ENCODE measurements at places on chromosomes 7 and 10. TPM values are rescaled to one million over a fixed set of nuclear protein-coding genes. Genes with fewer than 3 reads are reported as not detected.

GRCh38 chr7:149714910-149715471, 58.4 kb downstream of the ZNF467 start:
- no peak for DNase-seq

GRCh38 chr7:16599860-16600259, 45.7 kb downstream of the ANKMY2 start:
- DNase-seq = no peak

DNA sequence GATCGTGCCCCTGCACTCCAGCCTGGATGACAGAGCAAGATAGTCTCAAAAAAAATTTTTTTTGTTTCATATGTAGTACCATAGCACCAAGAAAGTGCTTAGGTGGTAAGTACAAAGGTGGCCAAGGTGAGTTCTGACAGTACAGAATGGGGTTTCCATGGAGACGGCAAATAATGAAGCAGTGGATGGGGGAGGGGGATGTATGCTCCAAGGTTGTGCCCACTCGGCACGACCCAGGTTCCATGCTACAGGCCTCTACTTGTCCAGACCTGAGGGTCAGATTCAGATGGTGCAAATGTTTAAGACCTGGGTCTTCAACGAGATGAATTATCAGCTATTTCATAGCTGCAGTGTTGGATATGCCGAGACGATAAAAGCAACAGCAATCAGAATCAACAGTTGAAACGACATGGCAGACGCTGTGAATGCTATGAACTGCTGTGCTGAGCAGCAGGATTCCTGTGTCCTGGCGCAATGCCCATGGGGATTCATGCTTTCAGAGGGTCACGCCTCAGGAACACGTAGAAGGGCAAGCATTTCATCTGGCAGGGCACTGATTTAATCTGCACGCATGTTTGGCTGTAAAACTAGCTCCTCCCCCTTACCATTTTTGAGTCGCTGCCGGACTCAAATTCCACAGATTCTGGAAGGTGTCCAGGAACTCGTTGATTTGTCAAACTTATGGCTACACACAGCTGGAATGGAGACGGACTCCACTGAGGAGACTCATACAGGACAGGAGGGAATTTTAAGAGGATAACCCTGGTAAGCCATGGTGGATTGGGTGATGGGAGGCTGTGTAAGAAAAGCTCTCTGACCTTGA, 256.5 kb downstream of the FRMD4A start:
- peak; percentile 91 for DNase-seq

DNA sequence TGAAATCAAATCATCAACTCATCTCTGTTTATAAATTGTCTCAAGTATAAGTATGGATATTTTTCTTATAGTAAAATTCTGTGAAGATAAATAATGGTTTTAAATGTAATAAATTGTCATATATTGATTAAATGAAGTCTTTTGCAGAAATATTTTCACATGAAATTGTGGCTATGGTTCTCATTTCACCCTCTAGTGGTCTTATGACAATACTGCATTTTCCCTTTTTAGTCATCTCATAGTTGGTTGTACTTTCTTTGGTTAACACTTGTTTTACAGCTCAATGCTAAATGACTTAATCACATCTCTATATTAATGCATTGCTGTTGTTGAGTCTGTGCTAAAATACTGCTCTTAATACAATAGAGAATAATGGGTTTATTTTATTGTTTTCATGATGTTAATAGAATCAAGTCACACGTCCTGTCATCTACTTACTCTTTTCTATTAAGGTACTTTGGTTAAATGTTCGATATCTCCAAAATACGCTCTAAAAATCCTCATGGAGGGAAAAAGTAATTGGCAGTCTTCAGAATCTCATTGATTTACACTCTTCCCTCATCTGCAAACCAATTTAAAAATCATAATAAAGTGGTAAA, 38.0 kb upstream of the CACNA2D1 start:
- DNase-seq = no peak

Gene NPSR1
- not detected for total RNA-seq

DNA sequence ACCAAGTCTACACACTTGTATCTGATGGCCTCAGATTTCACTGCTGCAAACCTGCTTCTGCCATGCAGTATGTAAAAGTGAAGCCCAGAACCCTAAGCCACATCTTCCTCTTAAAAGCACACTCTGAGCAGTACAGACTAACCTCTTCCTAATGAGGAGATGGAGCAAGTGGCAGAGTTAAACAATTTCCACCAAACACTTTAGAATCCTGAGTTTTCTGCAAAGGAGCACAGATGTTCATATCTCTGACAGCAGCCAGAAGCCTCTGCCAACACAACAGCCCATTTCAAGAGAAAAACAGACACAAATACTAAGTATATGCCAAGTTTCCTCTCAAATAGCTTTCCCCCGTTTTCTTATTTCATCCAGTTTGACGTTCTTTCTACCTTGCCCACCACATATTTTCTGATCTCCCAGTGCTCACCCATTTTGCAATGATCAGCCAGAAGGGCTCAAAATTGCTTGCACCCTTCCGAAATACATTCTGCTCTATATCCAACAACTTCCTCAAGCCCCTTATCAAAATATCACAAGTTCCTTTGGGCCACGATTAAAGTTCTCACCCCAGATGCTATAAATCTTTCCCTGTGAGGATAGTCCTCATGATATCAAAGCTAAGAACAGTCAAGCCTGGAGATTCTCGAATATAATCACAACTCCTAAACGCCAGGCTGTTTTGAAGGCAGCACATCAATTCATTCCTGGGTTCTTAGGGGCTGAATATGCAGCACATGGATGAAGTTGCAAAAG, 27.5 kb downstream of the ELMO1 start:
- no peak for DNase-seq

DNA sequence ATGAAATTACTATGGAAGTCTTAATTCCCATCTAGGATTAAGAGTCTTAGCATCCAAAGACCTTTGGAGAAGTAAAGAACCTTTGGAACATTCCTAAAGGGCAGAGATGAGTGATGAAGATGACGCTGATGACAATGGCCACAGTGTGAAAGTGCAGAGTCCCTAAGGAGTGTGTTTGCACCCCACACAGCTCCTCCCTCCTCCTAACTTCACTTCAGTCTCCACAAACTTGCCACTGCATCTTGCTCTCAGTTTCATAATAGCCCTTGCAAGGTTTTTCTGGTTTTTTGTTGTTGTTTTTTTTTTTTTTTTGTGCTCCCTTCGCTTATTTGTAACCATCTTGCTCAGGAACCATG, 117.5 kb upstream of the ANLN start:
- no peak for DNase-seq

GRCh38 chr10:71244431-71245419, 32.4 kb downstream of the UNC5B start:
- no peak for DNase-seq

Gene ITGA8
- total RNA-seq = not detected

- DNase-seq = no peak
Measured at GRCh38 chr10:5518143-5518542, 6.6 kb upstream of the CALML3 start.

DNA sequence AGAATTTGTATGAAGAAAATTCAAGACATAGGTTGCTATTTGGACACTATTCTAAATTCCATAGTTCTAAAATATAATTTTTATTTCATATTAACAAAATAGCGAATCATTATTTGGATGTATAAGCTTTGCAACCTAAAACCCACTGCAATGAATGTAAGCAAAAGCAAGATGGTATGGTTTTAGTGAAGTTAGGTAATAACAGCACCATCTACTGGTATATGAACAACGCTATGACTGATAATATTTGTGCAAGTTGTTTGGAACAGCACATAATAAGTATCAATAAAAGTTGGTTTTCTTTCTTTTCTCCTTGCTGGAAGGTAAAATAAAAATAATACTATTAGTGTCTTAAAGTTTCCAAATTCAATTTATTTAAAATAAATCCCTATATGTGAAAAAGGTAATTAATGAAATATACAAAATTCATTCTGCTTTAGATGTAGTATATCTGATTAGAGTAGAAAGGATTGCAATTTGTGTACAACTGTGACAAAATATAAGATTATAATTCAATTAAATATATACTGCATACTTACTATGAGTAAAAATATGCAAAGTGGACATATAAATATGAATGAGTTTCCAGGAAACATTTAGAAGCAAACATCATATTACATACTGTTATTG, 79.0 kb upstream of the LSM8 start:
- DNase-seq = no peak

DNA sequence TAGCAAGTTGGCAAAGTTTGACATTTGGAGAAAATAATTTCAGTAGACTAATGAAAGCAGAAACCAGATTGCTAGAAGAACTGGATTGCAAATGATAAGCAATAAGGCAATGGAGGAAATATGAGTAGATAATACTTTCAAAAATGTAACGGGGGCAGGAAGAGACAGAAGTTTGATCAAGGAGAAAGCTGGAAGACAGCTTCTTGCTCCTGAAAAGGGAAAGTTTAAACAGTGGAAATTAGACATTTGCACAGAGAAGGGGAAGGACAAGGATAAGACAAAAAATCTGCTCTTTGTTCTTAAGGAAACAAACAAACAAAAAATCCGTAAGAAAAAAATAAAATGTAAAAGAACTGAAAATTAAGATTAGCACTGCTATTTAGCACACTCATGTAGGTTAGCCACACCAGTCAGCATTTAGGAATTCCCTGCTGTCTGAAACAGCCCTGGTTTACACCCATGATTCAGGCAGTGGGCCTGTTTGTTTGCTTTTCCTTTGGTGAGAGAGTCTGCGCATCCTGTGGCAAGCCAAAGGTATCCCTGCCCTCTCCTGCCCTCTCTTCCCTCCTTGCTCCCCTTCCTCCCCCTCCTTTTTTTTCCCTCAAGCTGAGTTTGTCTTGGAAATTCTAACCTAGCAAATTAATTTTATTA, 104.3 kb upstream of the CAV2 start:
- peak; percentile 90 for DNase-seq

DNA sequence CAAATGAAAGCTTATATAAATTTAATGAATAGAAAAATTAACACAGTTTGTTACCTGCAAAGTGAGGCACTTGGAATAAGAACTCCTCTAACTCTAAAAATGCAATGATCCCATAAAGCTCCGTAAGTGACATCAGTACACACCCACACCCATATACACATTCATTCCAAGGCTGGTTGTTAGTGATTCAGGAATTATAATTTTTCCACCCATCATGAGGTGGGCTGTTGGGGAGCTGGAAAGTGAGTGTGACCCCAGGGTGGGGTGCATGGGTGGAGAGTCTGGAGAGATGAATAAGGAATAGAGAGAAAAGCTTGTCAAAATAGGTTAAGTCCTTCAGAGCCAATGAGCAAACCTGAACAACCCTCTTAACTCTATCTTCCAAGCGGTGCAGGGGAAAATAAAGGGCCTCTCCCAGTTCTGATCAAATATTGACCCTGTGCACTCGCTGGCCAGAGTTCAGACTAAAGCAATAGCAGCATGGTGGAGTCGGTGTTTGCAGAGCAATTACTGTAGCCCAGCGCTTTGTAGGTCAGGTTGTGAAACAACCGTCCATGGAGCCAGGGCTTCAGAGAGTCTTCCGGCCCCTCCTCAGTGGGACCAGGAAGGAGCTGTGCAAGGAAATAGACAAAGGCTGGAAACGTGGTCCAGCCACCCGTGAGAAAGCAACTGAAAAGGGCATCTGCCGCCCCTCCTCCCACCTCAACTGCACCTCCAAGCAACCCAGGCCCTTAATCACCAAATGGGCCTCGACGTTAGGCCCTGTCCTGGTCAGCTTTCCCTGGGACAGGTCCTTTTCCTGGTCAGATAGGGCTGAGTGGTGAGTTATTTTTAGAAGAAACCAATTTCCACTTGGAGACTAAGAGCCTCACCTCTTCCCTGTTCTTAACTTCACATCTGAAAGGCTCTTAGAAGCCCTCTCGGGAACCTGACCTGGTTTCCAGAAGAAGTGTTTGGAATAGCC, 61.2 kb downstream of the SH3PXD2A start:
- no peak for DNase-seq

Data from PC-9 (cell line).